ENCODE measurements at places on chromosomes 1 and 21. TPM values are rescaled to one million over a fixed set of nuclear protein-coding genes. Genes with fewer than 3 reads are reported as not detected.

- DNase-seq = no peak
Observed at GRCh38 chr21:31195334-31196015, 148.6 kb downstream of the TIAM1 start.

The OPRD1 gene
- total RNA-seq = not detected

DNA sequence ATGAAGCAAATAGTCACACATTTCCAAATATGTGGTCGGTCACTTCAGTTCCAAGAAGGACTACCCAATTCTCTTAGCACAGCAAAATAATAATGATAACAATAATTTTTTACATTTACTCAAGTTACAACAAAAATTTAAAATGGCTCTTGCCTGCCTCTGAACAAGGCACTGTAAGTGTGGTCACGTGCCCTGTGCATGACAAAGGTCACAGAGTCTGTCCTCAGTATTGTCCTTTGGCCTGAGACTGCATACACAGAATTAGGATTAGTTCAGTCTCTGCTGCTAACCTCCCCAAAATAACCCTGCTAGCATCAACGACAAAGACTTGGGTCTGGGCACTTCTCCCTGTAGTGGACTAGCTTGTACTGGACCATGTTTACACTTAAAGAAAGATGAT is 297.1 kb upstream of the DUSP10 start:
- DNase-seq = no peak

DNA sequence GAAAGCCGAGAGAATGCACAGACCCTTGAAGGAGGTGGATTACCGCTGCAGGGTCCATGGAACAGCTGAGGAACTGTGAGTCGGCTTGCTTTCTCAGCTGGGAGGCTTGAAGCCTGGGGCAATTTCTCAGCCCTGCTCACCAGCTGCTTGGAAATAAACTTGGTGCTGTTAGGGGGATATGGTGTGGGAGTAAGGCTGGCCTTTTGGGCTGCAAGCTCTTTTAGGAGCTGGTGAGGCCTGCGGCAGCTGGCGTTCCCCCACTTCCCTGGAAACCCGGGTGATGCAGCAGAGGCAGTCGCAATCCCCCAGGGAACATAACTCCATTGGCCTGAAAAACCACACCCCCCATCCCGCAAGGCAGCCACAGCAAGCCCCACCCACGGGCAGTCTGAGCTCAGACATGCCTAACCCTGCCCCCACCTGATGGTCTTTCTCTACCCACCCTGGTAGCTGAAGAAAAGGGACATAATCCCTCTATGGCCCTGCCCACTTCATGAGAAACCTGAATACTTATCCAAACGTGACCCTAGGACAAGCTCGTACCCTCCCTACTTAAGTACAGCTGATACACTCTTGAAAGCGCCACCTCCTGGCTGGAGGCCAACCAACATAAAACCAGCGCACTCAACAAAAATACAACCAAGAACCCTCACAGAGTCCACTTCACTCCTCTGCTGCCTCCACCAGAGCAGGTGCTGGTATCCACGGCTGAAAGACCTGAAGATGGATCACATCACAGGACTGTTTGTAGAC is 1995.8 kb downstream of the NCAM2 start:
- DNase-seq = no peak

The LCE2C gene
- total RNA-seq = not detected

DNA sequence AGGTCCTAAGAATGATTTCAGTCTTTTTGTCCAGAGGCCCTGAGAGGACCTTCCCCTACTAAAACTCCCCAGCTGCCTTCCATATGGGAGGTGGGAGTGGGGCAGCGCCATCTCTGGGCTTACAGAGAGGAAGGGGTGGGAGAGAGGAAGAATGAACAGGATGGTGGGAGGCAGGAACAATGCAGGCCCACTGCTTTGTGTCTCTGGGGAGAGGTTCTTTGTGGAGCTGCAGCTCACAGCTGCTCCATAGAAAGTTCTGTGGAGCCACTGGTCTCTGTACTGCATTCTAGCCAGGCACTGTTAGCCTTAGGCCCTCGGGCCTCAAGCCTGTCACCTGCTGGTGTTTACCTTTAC is 43.6 kb upstream of the A3GALT2 start:
- no peak for DNase-seq

The RALGPS2 gene
- 39.2 TPM for total RNA-seq

GRCh38 chr1:190192627-190193026 is 285.0 kb downstream of the BRINP3 start:
- DNase-seq = no peak

- DNase-seq = no peak
Observed at GRCh38 chr1:72366466-72366865, 84.1 kb upstream of the NEGR1 start.

DNA sequence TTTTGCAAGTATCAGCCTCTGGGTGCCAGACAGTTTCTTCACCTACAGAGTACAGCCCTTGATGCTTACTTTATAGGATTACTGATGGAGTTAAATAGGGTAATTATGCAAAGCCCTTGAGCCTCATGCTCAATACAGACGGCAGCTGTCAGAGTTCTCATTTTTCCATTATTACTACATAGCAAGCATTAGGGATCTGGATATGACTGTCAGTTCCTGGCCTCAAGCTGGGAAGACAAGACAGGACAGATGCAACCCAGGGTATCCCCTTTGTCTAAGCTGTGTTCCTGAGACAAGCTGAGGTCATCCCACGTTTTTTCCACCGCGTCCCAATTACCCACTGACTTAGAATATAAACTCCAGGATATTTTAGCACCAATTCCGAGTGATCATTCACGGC is 94.4 kb downstream of the SLC35F3 start:
- no peak for DNase-seq

The TGFB2 gene
- total RNA-seq = 0.75 TPM

The GNAT2 gene
- total RNA-seq = 0.09 TPM

- no peak for DNase-seq
Observed at GRCh38 chr1:61459345-61459744, 265.6 kb downstream of the TM2D1 start.
